ENCODE measurements at places on chromosomes 12 and 14.
A peak's percentile ranks its signal among the peaks of the same experiment; 100 is the strongest.

DNA sequence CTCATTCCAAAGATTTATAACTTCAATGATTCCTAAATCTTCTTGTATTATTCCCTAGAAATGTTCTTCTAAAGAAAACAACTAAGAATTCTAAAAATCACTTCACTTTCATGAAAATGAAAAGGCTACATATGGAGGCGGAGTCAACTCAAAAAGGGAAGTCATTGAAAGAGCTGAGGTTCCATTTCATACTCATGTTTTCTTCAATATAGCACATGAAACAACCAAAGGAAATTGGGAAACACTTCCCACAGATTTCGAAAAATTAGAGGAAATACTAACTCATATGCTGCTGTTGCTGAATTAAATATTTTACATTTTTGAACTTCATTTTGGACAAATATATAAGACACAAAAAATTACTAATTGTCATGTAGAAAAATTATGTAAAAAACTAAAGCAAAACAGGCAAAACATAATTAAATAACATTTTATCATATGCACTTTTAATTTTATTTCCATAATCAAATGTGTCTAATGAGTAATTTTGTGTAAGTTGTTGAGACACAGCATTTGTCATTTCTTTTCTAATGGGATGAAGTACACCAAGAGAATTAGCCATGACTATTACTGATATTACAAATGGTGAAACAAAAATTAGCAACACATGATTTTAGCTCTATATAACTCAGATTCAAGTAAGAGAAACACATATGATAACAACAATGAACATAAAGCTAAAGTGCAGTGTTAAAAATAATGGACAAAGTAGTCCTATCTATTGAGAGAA is at the start of gene CD163:
TSS of gene CD163 (minus strand) at position 92 of the 730 bp plus-strand sequence. CDS start at position 5, 87 bp downstream.
- no peak for DNase-seq

GRCh38 chr12:56257491-56258067 is 605 bp downstream of the ANKRD52 start:
- no peak for DNase-seq

- no peak for DNase-seq
These were observed 64.3 kb upstream of the CDKN3 start for GRCh38 chr14:54332490-54332889.

DNA sequence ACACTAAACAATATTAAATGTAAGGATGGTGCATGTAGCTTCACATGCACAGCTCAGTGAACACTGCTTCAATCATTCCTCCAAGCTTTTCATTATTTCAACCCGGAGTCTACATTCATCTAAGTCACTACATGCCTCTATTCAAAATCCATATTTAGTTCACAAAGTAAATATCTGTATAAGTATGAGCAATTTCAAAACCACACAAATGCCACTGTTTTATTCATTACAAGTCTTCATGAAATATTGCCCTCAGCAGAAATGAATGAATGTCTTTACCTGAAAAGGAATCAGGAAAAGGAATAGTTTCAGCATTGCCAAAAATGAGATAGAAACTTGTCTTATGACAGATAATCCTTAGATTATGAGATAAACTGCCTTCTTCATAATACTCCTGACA is 149.4 kb downstream of the SLC38A4 start:
- DNase-seq, result no peak

DNA sequence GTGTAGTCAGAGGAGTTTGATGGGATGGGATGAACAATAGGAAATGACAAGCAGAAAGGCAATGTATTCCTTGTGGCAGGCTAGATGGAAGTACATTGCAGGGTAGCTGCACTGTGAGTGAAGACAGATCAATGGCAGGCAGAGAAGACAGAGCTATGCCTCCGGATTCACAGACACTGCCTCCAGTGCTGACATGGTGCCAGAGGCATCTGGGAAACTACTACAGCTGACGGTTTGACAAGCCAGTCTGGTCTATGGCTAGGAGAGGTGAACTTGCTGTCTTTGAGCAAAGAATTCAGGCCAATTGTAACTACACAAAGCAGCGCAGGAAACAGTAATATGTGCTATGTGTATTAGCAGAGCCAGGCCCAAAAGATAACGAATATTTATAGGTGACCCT is 193.5 kb downstream of the DIO2 start:
- no peak for DNase-seq

DNA sequence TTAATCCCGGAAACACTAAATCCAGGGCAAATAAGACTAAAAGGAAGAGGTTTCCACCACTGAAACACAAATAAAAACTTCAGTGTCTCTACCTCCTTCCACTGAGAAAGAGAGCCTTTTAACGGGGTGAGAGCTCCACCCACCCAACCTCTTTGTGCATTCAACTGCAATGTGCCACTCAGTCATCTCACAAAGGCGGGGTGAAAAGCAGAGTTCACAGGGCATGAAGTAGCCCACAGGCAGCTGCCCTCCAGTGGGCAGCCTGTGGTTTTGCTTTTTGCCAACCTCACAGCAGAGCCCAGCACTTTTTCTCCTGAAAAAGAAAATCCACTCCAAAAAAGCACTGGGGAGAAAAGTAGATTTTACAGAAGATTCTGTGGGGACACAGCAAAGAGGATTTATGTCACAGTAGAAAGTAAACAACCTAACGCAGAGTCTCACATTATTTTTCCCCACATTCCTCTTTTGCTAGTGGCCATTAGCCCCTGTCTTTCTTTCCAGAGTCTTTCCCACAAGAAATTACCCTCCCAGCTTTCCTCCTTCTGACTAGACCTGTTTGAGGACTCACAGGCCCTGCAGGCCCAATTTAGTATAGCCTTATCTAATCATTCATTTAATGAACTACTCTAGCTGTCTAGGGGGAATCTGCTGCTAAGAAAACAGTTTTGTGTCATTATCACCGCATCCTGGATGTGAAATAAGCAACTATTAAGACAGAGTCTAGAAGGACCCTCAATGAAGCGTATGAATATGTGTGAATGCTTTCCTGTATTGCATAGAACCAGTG is 753.8 kb upstream of the FOXG1 start:
- DNase-seq, result no peak

DNA sequence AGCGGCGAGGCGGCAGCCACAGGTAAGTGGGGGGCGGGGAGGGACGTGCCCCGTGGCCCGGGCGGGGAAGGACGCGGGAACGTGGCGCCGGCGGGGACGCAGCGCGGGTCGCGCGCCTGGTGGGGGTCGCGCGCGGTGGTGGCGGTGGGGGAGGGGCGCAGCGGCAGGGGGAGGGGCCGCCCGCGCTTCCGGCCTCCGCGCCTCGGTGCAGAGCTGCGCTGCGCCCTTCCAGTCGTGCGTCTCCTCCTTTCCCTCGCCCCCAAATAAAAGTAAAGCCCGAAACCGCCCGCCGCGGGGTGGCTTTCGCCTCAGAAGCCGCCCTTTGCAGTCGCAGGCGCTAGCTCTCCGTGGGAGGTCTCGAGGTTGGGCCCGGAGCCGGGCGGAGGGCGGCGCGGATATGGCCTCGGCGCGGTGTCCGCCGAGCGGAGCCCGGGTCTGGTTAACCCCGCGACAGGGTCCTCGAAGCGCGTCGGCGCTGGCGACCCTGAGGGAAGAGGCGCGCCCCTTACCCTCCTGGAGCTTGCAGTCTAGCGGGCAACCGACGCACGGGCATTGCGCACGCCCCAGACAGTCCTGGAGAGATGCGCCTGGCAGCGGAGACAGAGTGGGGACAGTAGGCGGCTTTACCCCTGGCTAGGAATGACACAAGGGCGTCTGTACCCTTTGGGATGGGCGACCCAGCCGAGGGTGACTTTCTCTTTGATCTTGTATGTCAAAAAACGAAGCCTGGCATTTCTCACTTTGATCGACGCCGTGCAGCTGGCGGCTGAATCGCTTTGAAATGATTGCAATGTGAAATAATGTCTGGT is 589 bp downstream of the ATF1 start:
- peak; percentile 88 for DNase-seq

DNA sequence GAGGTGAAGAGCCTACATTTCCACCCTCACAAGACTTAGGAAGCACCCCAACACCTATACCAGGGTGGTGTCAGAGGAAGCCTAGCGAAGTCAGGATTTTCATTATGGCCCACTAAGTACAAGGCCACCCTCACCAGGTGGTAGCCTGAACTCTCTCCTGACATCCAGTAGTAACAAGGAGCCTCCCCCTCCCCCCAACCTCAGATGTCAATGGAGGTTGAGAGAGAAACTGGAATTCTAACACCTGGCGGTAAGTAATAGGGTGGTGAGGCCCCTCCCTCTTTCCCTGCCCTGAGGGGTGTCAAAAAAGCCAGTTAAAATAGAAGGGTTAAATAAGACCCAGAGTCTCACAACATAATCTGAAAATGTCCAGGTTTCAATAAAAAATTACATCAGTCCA is 37.6 kb downstream of the SINHCAF start:
- DNase-seq, result no peak

DNA sequence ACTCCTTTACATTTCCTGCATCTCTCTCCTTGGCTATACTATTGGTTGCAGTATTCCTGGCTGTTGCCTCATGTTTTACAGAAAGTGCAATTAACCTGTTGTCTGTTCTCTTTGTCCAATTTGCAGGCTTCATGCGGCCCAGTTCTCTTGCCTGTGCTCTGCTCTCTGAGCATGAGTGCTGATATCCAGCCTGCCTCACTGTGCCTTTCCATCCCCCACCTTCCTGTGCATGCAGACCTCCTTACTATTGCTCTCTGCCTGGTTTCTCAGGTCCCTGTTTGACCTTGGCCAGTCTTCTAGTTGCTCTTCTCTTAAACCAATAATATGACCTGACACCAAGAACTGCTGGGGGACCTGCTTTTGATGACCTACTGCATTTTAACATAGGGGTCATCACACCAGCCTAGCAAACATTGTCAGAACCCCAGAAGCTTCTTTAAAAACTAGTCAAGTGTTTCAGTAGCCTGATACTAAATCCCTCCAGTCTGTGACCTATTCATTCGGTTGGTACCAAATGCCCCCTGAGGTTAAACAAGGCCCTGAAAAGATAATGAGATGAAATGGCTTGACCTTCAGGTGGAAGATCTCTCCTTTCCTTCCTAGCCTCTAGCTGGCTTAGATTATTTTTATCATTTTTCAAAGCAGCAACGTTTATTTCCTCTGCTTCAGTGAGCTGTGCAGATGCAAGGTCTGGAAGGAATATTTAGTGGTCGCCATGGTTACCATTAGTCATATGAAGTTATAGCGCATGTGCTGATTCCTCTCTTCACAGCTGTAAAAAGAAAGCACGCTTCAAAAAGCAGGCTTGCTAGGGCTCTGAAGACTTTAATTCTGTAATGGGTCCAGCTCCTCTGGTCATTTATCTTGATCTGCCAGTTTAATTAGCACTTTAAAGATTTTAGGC is 216.5 kb downstream of the PHLDA1 start:
- no peak for DNase-seq

- DNase-seq, result no peak
These were observed 19.8 kb upstream of the KCNH3 start for GRCh38 chr12:49518914-49519573.

- no peak for DNase-seq
These were observed 394.9 kb downstream of the CCDC91 start for GRCh38 chr12:28585146-28585545.

- no peak for DNase-seq
These were observed 298.7 kb downstream of the RPL10L start for GRCh38 chr14:46352844-46353243.

Data from NCI-H2029 (cell line).